ENCODE measurements at places on chromosomes 6 and 20. TPM values are rescaled to one million over a fixed set of nuclear protein-coding genes. Genes with fewer than 3 reads are reported as not detected.

GRCh38 chr20:17646209-17646960 lies 35.7 kb downstream of the RRBP1 start:
- no peak for DNase-seq
- H3K4me3 ChIP-seq = no peak overlapping the region
- peaks cover 11% of the 10 kb centered on the region for H3K4me1 ChIP-seq
- no peaks in the 10 kb centered on the region for H3K36me3 ChIP-seq

- H3K27me3 ChIP-seq = no peaks in the 10 kb centered on the region
- H3K4me3 ChIP-seq = no peak overlapping the region
- no peaks in the 10 kb centered on the region for H3K36me3 ChIP-seq
- no peak for DNase-seq
- no peaks in the 10 kb centered on the region for H3K4me1 ChIP-seq
These were observed 133.1 kb downstream of the ALDH8A1 start for GRCh38 chr6:134816780-134817179.

GRCh38 chr20:57312138-57312537 lies 17.5 kb upstream of the SPO11 start:
- no peaks in the 10 kb centered on the region for H3K27me3 ChIP-seq
- H3K27ac ChIP-seq = no peak overlapping the region
- no peaks in the 10 kb centered on the region for H3K4me1 ChIP-seq

DNA sequence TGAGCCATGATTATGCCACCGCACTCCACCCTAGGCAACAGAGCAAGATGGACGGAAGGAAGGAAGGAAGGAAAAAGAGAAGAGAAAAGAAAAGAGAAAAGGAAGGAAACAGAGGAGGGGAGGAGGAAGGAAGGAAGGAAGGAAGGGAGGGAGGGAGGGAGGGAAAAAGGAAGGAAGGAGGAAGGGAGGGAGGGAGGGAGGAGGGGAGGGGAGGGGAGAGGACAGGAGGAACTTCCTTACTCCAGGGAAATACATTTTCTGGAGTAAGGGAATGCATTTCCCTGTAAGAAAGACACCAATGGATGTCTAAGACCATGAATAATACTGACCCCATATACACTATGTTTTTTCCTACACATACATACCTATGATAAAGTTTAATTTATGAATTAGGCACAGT lies 93.2 kb upstream of the NFATC2 start:
- H3K36me3 ChIP-seq = no peaks in the 10 kb centered on the region
- no peak overlapping the region for H3K4me3 ChIP-seq
- no peak for DNase-seq
- H3K4me1 ChIP-seq = no peaks in the 10 kb centered on the region

DNA sequence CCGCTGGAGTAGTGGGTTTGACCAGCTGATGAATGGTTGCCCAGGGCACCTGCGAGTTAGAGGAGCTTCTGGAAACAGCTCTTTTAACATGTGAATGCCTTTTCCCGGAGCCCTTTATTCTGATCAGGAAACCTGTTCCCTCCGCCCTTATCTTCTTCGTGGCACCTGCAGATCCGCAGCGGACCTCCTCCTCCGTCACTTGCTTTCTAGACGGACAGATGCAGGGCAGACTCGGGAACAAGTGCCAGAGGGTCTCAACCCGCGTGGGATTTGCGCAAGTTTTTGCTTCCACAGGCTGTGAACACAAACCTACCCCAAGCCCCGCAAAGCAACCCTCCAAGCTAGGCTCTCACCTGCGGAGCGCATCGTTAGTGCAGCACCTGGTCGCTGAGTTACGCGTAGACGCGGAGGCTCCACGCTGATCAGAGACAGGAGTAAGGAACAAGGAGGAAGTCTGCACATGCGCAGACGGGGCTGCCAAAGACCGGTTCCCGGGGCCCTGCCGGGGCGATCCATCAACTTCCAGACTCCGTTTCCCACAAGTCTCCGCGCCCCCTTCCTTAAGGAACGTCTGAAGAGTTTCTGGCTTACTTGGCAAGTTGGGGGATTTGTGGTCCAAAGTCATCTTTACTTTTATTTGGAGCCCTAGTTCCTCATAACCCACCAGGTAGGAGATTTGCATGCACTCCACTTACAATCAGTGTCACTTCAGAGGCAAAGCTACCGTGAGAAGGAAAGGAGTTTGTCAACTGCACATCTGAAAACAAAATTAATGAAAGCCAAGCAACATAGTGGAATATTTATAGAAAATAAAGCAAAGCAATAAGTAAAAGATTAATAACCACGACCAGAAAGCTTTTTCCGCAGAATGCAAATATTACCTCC lies 52.7 kb upstream of the ELMO2 start:
- H3K27ac ChIP-seq = peak overlapping the region; percentile 79
- DNase-seq = peak; percentile 97

- no peak overlapping the region for H3K27ac ChIP-seq
- H3K27me3 ChIP-seq = no peaks in the 10 kb centered on the region
- H3K36me3 ChIP-seq = no peaks in the 10 kb centered on the region
- no peak for DNase-seq
These were observed 19.6 kb upstream of the CSNK2A1 start for GRCh38 chr20:563187-563586.

DNA sequence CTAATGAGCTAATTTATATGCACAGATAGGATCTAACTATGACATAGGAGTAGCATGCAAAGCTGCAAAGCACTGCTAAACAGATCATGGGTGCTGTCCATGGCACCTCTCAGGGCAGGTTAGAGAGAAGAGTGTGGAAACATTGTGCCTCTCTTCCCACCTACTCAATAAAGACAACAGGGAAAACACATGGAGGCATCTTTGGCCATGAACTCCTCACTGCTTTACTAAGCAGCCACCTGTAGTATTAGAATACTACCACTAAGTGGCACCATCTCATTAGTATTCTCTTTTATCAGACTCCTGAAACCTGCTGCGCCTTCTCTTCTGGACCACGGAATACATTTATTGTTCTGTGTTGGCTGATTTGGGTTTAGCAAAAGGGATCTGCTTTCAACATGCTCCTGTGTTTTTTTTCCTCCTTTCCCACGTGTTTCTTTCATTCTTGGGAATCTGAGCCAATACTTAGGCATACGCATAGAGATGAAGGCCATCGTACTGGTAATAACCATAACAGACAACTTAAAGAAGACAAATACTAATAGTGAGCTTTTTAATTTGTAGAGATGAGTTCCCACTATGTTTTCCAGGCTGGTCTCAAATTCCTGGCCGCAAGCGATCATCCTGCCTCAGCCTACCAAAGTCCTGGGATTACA lies 9.4 kb upstream of the HDDC2 start:
- H3K27ac ChIP-seq = no peak overlapping the region
- DNase-seq = peak; percentile 86
- H3K36me3 ChIP-seq = no peaks in the 10 kb centered on the region
- H3K4me3 ChIP-seq = no peak overlapping the region
- H3K4me1 ChIP-seq = peaks cover 6% of the 10 kb centered on the region
- H3K27me3 ChIP-seq = no peaks in the 10 kb centered on the region

GRCh38 chr6:4802312-4802935 lies 26.2 kb downstream of the CDYL start:
- H3K27me3 ChIP-seq = no peaks in the 10 kb centered on the region
- no peak for DNase-seq
- no peak overlapping the region for H3K4me3 ChIP-seq
- H3K27ac ChIP-seq = no peak overlapping the region
- H3K36me3 ChIP-seq = no peaks in the 10 kb centered on the region

- H3K36me3 ChIP-seq = no peaks in the 10 kb centered on the region
- H3K4me3 ChIP-seq = no peak overlapping the region
- no peak for DNase-seq
- H3K27ac ChIP-seq = no peak overlapping the region
- H3K4me1 ChIP-seq = no peaks in the 10 kb centered on the region
These were observed 23.2 kb upstream of the DAAM2 start for GRCh38 chr6:39769012-39769411.

DNA sequence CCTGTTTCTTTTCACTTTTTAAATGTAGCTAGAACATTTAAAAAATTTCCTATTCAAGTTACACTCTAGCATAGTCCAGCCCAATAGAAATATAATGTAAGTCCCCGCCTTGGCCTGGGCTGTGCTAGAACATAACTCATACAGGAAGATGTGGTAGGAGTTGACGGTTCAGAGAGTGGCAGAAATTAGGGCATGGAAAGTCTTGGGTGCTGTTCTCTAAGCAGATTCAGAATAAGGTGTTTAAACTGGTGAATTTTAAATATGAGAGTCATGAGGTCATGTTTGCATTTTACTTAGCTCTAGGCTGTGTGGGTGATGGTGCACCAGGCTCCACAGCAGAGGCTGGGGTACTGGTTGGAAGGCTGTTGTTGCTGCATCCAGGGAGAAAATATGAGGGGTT lies 256.5 kb downstream of the FARS2 start:
- no peak overlapping the region for H3K4me3 ChIP-seq
- no peaks in the 10 kb centered on the region for H3K36me3 ChIP-seq
- H3K27me3 ChIP-seq = no peaks in the 10 kb centered on the region
- no peaks in the 10 kb centered on the region for H3K4me1 ChIP-seq

GRCh38 chr6:28839443-28840120 lies 84.2 kb downstream of the TRIM27 start:
- peaks cover 23% of the 10 kb centered on the region for H3K27me3 ChIP-seq
- H3K4me3 ChIP-seq = peak overlapping the region; percentile 96
- no peak overlapping the region for H3K27ac ChIP-seq
- DNase-seq = no peak
- H3K36me3 ChIP-seq = no peaks in the 10 kb centered on the region
- no peaks in the 10 kb centered on the region for H3K4me1 ChIP-seq

- H3K36me3 ChIP-seq = no peaks in the 10 kb centered on the region
- DNase-seq = no peak
- no peak overlapping the region for H3K4me3 ChIP-seq
- H3K4me1 ChIP-seq = no peaks in the 10 kb centered on the region
These were observed 73.0 kb upstream of the ENPP5 start for GRCh38 chr6:46243754-46244153.

DNA sequence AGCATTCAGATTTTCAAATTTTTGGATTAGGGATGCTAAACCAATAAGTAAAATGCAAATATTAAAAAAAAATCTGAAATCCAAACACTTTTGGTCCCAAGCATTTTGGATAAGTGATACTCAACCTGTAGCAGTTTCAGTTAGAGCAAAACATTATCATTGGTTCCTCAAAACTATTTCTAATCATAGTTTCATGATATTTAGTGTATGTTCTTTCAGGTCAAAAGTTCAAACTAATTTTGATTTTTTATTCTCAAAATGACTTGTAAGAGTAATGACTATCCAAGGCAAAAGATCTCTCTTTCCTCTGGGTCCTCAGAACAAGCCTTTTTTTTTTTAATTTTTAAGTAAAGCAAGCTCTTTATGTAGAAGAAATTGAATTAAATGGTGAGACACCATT lies 64.0 kb upstream of the TFB1M start:
- H3K36me3 ChIP-seq = no peaks in the 10 kb centered on the region
- no peak overlapping the region for H3K27ac ChIP-seq
- no peaks in the 10 kb centered on the region for H3K4me1 ChIP-seq
- no peak overlapping the region for H3K4me3 ChIP-seq

- peak; percentile 10 for DNase-seq
- H3K27me3 ChIP-seq = no peaks in the 10 kb centered on the region
- H3K36me3 ChIP-seq = no peaks in the 10 kb centered on the region
- H3K27ac ChIP-seq = no peak overlapping the region
- H3K4me3 ChIP-seq = no peak overlapping the region
These were observed 146.8 kb downstream of the RPS12 start for GRCh38 chr6:132961122-132961521.

GRCh38 chr6:104954190-104954797 lies 2.6 kb upstream of the LIN28B start:
- H3K27ac ChIP-seq = peak overlapping the region; percentile 100
- peak overlapping the region; percentile 57 for H3K4me3 ChIP-seq
- no peaks in the 10 kb centered on the region for H3K27me3 ChIP-seq
- peaks cover 41% of the 10 kb centered on the region for H3K4me1 ChIP-seq

DNA sequence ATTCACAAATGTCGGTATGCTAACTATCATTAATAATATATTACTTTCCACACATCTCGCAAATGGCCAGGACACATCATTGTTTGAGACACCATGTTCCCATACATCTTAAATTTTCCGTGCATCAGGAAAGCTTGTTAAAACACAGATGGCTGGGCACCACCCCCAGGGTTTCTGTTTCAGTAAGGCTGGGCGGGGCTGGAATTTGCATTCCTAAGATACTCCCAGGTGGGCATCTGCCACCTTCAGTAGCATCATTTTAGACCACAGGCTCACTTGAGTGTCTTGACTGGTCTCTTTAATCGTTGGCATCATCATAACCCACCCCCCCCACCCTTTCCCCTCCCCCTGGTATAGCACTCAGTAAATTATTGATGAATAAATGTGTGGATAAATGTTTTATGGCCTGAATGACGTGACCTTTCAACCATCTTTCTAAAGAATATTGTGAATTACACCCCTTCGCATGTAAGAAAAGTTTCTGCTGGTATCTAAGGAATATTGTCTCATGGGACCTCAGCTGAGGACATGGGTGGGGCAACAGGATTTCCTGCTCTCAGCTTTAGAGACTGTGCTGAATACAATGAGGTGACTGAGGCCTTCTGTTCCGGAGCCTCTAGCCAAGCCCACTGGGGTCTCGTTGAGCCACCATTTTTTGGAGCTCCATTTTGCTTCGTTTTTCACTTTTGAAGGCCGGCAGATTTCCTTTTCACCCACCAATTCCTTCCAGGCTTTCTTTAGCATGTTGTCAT lies 124.1 kb upstream of the NEDD9 start:
- H3K4me1 ChIP-seq = no peaks in the 10 kb centered on the region
- H3K27me3 ChIP-seq = no peaks in the 10 kb centered on the region
- no peak overlapping the region for H3K4me3 ChIP-seq
- H3K27ac ChIP-seq = no peak overlapping the region
- no peaks in the 10 kb centered on the region for H3K36me3 ChIP-seq

GRCh38 chr6:24313251-24314141 lies 44.4 kb downstream of the DCDC2 start:
- no peak overlapping the region for H3K4me3 ChIP-seq
- H3K4me1 ChIP-seq = peaks cover 15% of the 10 kb centered on the region
- H3K27me3 ChIP-seq = no peaks in the 10 kb centered on the region
- DNase-seq = peak; percentile 66
- peaks cover 7% of the 10 kb centered on the region for H3K36me3 ChIP-seq

GRCh38 chr6:3456395-3456897 lies 404 bp downstream of the SLC22A23 start:
- peaks cover 51% of the 10 kb centered on the region for H3K4me1 ChIP-seq
- peaks cover 25% of the 10 kb centered on the region for H3K27me3 ChIP-seq
- no peak overlapping the region for H3K27ac ChIP-seq

DNA sequence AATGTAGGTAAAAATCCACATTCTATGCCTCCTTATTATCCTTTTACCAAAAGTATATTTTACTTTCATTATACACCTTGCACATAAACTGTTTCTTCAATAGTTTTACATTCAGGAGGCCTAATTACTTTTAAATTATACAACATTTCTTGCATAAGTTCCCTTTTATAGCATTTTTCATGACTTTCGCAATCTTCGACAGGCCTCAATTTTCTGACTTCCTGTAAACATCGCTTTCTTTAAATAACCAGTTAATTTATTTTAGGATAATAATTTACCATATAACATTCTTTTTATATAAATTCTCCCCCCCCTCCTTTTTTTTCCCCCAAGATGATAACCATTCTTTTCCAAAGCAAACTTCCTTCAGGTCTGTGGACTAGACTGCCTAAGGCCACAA lies 9.2 kb downstream of the SLC35A1 start:
- no peaks in the 10 kb centered on the region for H3K27me3 ChIP-seq
- no peaks in the 10 kb centered on the region for H3K4me1 ChIP-seq
- DNase-seq = no peak
- no peak overlapping the region for H3K27ac ChIP-seq
- no peaks in the 10 kb centered on the region for H3K36me3 ChIP-seq

The HLA-DRA gene
- 4.4 TPM for total RNA-seq

The ENPP4 gene
- total RNA-seq = 4.4 TPM

The SYCP2 gene
- 2.1 TPM for total RNA-seq

Data from GM23338 (cell line).